Stimulated activated CD4-positive, alpha-beta T cell treated with anti-CD3 and anti-CD28 coated beads, Interleukin-2, amount 100 ng/mL, for 24 hours (primary cell): ENCODE measurements at places on chromosomes 1 and 21.
A peak's percentile ranks its signal among the peaks of the same experiment; 100 is the strongest.

DNA sequence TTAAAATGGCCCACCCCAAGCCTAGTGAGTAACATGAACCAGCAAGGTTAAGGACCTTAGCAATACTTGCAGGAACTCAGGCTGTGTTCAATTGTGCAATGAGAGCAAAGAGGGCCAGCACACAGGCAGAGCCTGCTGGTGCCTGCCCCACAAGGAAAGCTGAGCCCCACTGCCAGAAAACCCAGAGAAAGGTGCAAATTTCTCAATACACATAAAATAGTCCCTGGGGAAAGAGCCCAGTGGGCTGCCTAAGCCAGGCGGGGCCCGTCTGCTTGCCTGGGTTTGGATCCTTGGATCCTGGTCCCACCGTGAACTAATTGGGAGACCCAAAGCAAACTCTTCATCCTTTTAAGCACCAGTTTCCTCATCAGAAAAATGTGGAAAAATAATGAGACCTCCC, 128.5 kb upstream of the CACNA1E start:
- DNase-seq = no peak

DNA sequence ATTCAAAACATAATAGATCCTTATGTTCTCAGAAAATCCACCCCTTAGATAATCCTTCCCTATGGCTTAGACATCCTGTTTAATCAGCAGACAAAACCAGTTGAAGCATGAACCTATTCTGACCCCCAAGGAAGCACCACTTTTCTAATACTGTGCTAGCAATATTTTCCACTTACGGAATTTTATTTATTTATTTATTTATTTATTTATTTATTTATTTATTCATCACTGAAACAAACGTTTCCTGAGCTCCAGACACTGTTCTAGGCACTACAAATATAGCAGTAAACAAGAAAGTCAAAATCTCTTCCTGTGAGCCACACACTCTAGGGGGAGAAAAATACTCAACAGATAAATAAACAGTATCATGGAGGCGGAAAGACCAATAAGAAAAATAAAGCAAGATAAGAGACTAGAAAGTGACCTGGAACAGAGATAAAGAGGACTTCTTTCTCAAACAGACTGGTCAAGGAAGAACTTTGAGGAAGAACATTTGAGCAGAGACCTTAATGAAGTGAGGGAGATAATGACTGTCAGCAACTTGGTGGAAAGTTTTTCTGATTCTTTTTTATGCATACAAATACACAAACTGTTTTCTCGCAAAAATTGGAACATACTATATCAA, 145.5 kb upstream of the POGK start:
- DNase-seq = no peak

GRCh38 chr1:32470991-32471694, 6.3 kb downstream of the ZBTB8B start:
- DNase-seq = no peak

DNA sequence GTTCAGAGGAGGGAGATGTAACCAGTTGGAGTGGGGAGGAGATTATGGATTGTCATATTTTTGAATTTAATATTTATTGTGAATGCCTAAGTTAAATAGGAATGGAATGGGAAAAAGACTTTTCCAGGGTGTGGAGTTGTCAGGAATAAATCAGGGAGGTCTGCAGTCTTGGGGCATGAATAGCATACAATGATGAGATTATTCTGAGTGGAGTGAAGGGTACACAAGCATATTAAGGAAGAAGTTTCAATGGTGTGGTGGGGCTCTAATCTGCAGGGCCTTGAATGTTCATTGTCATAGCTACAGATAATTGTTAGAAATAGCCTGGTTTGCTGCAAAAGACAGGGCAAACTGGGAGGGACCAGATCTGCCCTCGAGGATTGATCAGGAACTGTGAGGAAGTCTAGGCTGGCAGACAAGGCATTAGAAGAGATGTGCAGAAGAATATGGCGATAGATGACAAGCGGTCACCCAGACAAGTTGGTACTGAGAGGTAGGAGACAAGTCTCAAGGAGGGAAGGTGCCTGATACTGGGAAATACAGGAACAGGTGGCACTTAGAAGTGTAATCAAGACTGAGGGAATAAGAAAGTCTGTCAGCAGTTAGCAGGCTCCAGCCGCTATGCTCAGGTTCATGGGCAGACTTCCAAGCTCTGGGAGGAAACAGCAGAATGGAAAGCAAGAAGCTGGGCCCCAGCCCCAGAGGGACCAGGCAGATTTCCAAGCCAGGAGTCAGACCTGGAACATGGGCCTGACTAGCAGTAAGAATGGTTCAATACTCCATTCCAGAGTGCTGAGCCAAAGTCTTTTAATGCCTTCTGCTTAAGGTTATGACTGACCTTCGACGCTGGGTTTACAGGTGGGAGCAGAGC, 20.9 kb upstream of the RGL1 start:
- no peak for DNase-seq

DNA sequence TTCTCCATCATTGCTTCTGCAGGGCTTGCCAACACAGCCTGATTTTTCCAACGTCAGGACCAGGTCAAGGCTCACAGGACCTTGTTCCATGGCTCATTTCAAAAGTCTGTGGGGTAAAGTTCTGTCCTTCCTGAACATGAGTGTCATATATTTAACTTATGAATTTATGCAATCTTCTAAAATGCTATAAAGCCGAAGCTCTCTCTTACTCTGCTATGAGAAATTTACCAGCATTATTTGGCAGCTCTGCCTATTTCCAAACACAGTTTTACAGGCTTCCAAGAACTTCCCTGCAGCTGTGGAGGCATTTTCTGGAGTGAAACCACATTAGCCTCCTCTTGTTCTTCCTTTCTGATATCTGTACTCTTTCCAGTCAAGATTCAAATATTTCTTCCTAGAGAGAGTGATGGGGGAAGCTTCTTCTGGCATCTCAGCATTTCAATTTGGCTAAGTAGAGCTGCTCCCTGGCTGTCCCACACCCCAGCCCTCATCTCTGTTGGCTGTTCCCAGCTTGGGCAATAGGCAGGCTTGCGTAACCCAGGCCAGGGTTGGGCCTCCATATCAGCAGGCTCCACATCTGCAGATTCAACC, 15.6 kb upstream of the HMGCS2 start:
- DNase-seq = no peak

DNA sequence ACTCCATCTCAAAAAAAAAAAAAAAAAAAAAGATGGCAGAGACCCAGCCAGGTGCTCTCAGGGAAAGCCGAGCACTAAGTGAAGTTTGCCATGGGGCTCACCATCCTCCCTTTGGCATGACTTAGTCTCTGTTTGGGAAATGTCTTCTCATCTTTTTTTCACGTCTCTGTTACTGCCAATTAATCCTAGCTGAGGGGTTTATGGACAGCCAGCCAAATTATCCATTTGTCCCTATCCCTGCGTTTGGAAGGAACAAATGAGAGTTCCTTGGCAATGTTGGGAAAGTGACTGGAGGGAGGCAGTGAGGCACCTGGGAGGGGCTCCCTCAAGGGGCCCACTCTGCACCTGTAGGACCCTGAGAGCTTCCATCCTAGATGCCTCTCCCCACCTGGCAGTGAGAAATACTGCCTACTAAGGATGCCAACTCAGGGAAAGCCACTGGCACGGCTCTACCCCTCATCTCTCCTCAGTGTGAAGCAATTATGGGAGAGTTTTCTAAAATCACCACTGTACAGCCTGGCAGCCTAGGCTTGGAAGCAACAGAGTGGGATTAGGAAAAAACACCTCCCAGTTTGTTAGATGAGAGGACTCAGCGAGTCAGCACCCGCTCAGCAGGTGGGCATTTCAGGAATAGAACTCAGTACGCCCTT, 19.8 kb upstream of the SLC2A7 start:
- DNase-seq = no peak

GRCh38 chr1:153613406-153613805, 469 bp upstream of the S100A16 start:
- DNase-seq = no peak

DNA sequence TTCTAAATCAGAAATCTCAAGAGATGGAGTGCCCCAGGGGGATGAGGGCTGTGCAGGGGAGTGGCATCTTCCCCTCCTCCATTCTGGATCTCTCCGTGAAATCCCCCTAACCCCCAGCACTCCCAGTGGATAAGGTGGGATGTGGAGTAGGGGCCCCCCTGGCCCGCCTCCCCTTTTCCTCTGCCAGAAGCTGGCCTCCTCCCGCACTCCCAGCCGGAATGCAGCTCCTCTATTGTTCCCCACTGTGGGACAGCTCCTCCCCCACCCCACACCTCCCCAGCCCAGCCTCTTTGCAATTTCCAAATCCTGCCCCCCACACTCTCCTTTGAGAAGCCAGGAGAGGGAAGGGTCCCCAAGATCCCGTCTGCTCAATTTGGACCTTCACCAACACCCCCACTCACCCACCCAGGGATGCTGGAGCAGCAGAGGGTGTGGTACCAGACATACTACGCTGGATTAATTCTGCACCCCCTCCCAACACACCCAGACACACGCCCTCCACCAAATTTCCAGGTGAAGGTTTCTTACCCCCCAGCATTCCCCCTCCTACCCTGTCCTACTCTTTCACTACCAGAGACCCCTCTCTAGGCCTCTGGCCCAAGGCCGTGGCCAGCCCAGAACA, 1.9 kb downstream of the MEX3A start:
- DNase-seq = no peak

DNA sequence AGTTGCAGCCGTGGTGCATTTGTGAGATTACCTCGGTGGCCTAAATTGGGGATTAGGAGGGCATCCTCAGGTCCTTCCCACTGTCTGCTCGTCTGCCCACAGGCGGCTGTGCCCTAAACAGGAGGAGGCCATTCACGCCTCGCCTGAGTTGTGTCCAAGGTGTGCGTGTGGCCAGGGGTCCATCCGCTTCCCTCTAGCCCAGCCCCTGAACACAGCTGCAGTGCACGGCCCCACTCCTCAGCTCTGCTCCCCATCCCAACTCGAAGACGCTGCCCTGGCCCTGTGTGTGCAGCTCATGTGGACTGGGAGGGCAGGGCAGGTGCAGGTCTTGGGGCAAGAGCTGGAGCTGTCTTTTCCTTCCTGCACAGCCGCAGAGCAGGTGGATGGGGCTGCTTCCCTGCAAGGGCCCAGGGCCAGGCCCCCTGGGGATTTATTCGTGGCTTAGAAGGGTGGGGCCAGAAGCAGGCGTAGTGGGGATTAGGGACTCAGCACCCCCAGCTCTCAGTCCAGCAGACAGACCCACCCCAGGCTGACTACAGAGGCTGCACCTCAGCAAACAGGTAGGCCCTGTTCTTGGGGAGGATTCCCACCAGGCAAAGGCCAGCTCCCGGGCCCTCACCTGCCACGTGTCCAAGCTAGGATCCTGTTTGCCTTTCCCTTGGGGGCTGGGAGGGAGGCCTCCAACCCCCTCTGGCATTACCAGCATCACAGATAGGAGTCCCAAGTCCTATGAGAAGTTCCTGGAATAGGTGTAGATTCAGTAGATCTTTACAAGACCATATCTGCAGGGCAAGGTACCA, 4.3 kb downstream of the GUK1 start:
- DNase-seq = no peak

GRCh38 chr1:41662061-41662764, 177.7 kb upstream of the EDN2 start:
- peak; percentile 81 for DNase-seq

DNA sequence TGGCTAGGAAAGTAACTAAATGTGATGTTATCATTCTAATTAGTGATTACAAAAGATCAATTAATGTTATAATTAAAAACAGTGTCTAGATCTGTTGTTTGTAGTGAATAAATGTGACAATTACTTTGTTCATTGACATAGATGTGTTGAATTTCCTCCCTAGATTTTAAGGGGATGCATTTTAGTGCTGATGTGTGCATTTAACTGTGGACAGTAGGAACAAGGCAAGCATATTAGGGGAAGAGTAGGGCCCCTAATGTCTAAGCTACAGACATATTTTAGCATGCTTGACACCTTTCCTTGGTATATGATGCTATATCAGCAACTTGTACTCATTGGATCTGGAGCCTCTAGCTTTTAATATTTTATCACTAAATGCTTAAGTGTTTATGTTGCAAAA, 48.9 kb downstream of the NFIA start:
- DNase-seq = no peak

GRCh38 chr1:77539519-77540142, 142.8 kb downstream of the ZZZ3 start:
- DNase-seq = no peak

DNA sequence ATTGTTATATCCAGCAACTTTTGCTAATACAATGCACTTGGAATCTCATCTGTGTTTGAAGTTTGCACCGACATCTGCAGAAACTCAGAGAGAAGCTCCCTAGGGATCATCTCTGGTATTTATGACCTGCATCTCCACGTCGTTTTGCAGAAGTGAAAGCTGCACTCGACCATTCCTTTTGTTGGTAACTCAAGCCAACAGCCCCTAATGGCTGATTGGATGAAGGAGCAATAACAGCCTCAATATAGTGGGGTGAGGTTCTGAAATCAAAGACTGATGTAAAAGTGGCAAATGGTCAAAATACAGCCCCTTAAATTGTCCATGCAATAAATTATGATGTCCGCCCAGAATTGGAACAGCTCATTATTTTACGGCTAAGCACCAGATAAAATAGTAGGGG, 344.2 kb upstream of the KAZN start:
- DNase-seq = no peak

- DNase-seq = no peak
Measured at GRCh38 chr1:167854184-167854583, 59.8 kb downstream of the ADCY10 start.

DNA sequence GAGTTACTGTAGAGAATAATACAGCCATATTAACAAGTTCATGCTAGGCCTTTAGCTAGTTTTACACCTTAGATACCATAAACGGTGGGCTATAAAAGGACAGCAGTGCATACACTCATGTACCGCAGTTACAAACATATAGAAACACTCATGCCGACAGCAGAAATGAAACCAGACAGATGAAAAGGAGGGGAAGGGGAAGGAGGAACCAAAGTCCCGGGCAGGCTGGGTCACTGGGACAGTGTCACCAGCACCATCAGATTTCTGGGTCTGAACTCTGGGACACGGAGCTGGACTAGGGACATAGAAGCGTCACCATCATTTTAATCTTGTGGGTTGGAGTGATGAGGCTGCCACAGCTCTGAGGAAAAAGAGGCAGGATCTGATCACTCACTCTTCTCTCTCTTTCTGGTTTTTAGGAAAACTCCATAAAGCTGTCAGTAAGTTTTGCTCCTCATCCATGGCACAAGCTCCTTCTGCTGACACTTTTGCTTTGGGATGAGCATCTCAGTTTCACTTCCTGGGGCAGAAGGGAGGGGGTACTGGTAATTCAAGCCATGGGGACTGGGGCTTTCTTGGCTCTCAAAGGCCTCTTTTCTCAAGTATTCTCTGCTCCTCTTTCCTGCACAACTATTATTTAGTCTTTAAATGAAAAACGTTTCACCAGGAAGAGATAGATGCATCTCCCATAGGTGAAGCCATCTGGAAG, 7.8 kb upstream of the ZNF691 start:
- no peak for DNase-seq

DNA sequence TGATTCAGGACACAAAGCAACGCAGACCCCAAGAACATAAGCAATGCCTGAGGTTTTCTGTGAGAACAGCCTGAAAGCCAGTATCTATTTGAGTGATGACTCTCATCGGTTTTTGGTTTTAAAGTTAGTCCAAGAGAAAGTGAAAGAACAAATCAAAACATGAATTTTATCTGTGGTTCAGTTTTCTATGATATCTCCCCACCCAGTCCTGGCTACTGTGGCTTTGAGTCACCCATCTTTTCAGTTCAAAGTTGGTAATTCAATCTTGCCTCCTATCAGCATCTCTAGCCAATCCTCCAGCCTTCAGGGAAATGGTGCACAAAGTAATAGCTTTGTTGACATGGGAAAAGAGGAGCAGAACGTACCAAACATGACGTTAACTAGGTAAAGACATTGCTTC, 40.5 kb upstream of the KRTAP19-8 start:
- no peak for DNase-seq
